Esophagus mucosa (tissue), 1 donor: ENCODE measurements at places on chromosomes 7 and 10.

GRCh38 chr7:150412016-150412415, 32.9 kb downstream of the ZNF775 start:
- ATAC-seq, result no peak

- no peak for ATAC-seq
Measured at GRCh38 chr10:132107186-132107948, 41.6 kb downstream of the JAKMIP3 start.

GRCh38 chr10:127832501-127832900, 60.2 kb downstream of the CLRN3 start:
- ATAC-seq, result no peak

DNA sequence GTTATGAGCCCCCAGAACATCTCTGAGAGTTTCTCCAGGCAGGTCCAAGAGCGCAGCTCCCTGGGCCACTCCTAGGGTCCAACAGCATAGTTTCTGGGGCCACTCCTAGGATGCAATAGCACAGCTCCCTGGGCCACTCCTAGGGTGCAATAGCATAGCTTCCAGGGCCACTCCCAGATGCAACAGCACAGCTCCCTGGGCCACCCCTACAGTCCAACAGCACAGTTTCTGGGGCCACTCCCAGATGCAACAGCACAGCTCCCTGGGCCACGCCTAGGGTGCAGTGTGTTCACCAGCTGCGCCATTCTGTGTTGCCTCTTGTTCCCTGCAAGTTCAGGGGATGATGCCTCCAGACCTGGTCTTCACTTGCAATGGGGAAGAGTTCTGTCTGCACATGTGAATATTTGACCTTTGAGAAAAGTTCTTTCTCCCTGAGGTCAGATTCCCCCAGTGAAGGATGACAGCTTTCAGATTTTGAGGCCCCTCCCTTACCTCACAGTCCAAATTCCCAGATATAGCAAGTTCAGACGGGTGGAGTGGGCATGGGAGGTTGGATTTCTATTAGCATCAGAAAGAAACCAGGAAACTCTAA, 43.0 kb upstream of the LEP start:
- ATAC-seq, result peak; percentile 95

- no peak for ATAC-seq
Measured at GRCh38 chr7:135981958-135982646, 4.9 kb upstream of the MTPN start.

DNA sequence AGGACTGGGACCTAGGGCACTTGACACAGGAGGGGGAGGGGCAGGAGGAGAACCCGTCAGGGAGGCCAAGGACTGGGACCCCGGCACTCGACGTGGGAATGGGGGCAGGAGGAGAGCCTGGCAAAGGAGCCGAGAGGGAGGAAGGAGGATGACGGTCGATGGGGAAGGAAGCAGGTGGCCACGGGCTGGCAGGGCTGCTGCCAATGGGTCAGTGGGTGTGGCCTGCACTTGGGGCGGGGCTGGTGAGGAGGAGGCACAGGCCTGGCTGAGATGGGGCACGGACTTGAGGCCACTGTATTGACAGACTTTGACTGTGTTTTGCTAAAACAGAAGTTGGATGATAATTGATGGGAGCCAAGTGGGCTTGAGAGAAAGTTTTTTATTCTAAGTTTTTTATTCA, 68.9 kb downstream of the RBM33 start:
- ATAC-seq, result peak; percentile 31
